ENCODE measurements at places on chromosomes 7 and 10.

DNA sequence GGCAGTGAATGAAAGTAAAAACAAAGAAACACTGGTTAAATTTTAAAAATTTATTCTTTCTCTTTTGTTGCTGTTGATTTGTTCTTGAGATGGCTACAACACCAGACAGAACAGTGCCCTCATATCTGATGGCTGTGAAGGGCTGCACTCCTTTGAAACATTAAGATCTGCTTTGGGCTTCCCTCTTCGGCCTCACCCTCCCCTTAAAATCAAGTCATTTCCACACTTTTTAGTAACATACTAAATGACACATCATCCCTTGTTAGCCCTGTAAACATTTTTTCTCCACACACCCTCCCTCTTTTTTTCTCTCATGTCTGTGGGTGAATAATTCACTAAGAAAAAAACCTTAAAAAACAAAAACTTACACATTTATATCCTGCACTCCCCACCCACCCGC, 16.4 kb downstream of the IRF5 start:
- DNase-seq, result no peak

GRCh38 chr7:45918556-45918955, 2.5 kb downstream of the IGFBP3 start:
- no peak for DNase-seq

- DNase-seq, result no peak
Observed at GRCh38 chr7:121186746-121187145, 142.1 kb upstream of the WNT16 start.

DNA sequence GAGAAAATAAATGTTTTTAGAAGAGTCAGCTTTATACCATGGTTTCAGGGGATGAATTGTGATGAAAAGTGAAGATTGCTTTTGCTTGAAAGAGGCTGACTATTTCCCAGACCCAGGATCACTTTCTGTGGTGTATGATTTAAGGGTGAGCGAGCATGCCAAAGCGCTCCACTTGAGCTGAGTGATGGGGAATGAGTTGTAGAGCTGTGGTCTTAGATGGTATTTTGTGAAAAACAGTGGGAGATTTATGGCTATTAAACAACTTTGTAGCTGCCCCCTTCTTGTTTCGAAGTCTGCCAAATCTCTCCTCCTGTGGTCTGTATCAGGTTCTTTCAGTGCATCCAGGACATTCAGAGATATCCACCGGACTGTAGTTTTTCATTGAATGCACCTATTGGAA, 888.2 kb downstream of the LRMDA start:
- DNase-seq, result peak; percentile 60

- peak; percentile 32 for DNase-seq
Observed at GRCh38 chr10:116112232-116113231, 160.5 kb downstream of the GFRA1 start.

GRCh38 chr7:40197527-40197926, 62.7 kb downstream of the SUGCT start:
- no peak for DNase-seq

GRCh38 chr10:12510501-12510941, 161.2 kb downstream of the CAMK1D start:
- DNase-seq, result peak; percentile 53

GRCh38 chr10:84820120-84820519, 491.7 kb downstream of the CCSER2 start:
- no peak for DNase-seq

DNA sequence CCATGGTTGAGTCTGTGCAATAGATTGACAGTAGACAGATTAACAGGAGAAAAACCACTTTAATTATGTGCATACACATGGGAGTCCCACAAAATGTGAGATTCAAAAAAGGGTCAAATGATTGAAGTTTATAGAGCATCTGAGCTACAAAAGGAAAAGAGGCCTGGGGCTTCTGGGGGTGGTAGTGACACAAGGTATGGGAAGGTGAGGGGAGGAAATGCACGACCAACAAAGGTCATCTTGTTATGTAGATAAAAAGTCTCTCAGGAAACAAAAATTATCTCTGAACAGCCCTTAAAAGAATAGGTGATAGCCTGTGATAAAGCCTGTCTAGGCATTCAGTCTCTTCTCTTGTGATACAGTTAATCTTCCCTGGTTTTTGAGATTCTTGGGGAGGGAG, 141.7 kb downstream of the SEC23IP start:
- no peak for DNase-seq

- DNase-seq, result no peak
Observed at GRCh38 chr7:64037095-64037494, 8.1 kb upstream of the ZNF727 start.

DNA sequence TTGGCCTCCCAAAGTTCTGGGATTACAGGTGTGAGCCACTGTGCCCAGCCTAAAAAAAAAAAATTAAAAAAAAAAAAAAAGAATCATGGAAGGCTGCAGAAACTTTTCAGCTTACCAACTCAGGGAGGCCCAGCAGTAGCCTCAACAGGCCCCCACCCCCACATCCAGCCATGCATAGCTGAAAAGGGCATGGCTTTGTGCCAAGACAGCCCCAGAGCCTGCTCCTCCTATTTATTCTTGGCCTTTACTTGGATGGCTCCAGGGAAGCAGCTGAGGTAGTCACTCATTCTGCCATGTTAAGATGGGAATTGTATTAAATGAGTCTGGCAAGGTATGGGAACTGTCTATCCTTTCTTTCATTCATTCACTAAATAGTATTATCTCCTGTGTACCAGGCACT, 13.7 kb upstream of the CNNM2 start:
- no peak for DNase-seq

- DNase-seq, result no peak
Observed at GRCh38 chr10:78320506-78320905, 286.8 kb downstream of the RPS24 start.

DNA sequence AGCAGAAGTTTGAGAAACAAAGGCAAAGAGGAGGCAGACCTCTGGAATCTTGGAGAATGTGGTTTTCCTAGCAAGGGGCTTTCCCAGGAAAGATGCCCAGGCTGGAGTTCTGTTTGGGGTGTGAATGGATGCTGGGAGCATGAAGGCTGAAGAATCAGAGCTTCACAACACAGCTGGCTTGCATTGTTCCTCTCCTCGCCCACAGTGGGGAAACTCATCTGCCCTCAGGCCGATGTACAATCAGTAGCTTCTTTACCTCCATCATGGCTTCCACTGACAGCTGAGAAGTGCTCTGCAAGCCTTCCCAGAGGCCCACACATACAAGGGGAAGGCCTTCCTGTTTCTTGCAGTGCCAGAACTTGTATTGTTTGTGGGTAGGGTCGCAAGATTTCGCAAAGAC, 90.8 kb upstream of the HECTD2 start:
- DNase-seq, result no peak

DNA sequence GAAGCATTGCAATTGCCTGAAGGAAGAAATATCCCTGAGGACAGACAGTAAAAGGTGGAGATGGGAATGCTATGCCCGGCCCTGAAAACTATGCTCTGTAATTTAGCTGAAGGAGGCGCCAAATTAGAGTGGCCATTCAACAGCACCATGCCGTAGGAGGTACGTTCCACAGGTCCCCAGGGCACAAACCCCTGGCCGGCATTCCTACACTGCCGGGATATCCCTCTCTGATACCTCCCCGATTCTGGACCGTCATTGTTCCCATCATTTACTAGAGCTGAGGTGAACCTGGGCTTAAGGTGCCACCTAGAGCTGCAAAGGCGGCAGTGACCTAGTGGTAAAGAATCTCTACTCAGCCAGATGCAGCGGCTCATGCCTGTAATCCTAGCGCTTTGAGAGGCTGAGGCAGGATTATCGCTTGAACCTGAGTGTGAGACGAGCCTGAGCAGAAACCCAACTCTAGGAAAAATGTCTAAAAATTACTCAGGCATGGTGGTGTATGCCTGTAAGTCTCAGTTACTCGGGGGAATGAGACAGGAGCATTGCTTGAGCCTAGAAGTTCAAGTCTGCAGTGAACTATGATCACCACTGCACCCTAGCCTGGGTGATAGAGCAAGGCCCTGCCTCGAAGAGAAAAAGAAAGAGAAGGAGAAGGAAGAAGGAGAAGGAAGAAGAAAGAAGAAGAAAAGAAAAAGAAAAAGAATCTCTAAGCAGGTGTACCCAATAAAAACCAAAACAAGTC, 53.0 kb upstream of the TNKS2 start:
- DNase-seq, result peak; percentile 22

DNA sequence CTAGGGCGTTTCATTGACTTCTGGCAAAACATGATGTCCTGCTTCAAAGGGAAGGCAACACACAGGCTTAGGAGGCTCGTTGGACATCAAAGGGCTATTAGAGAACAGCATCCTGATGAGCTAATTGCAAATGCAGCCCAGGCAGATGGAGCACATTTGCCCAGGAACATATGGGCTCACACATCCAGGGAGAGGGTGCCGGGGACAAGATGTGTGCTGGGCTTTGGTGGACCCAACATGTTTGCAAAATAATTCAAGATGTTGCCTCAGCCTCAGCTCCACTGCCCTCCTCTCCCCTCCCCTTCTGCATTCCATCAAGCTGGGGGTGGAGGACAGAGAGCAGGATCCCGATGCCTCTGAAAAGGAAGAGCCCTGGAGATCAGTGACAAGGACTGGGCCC, 217.1 kb upstream of the ZMIZ1 start:
- DNase-seq, result peak; percentile 89

- no peak for DNase-seq
Observed at GRCh38 chr10:60175441-60175971, 214.2 kb downstream of the ANK3 start.

DNA sequence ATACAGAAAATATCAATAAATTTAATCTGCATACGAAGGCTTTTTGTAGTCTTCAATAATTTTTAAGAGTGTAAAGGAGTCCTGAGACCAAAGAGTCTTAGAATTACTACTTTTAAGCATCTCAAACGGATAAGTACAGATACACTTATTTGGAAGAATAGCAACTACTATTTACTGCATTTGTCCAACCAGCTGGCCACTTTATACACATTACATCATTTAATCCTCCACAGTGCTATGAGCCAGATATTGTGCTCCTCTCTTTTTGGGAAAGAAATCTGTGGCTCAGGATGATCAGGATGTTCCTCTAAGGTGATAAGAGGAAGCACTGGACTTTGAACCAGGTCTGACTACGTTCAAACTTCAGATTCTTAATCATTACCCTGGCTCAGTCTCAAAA, 588.6 kb upstream of the LRRTM3 start:
- no peak for DNase-seq

DNA sequence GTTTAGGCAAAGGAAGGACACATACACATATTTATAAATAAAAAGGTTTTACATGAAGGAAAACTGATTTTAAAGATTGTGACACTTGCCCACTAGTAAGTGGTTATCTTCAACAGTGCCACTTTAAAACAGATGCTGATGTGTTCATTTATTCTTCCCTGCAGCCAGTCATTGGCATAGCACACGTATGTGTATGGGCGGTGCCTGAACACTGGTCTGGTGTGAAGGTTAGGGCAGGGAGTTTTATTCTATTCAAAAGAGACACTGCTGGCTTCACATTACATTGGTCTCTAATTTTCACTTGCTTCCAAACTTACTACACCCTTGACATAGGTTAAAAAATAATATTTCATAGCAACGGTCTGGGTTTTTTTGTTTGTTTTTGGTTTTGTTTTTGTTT, 57.9 kb downstream of the NOD1 start:
- DNase-seq, result no peak

DNA sequence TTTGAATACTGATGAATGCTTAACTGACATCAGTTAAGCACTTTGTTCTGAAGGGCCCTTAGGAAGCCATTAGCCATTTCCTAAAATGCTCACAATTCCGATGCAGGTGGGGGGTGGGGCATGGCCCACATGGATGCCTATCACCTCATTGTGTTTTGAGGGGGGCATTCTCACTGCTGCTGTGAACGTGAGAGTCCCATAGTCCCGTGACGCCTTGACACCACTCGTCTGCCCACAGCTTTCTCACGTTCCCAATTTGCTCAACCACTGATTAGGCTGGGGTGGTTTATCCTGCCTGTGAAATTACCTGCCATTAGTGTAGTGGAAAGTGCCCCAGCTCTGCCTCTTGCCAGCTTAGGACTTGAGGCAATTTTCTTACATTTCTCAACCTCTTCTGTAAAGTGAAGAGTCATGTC, 31.9 kb downstream of the DUSP5 start:
- DNase-seq, result no peak

GRCh38 chr10:49408519-49409306, 12.8 kb upstream of the DRGX start:
- no peak for DNase-seq

GRCh38 chr10:4867520-4868356, 41.7 kb downstream of the AKR1E2 start:
- no peak for DNase-seq

DNA sequence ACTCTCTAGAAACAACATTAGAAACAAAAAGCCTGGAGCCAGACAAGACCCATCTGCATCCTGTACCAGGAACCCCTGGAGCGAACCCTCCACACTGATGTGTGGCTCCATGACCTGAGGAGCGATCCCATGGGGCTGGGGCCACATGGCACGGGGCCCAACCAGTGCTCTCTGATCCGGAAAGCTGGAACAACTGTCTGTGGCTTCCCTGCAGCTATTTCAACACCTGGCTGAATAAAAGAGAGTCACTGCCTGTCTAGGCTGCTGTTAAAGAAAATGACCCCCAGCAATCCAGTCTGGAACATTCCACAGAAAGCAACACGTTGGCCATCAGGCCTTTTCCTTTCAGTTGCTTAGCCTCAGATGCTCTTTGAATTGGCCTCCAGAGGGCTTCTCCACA, 20.9 kb downstream of the UROS start:
- DNase-seq, result no peak

- DNase-seq, result no peak
Observed at GRCh38 chr7:144497282-144497681, 93.8 kb upstream of the NOBOX start.

GRCh38 chr10:112912410-112912928, 37.6 kb upstream of the TCF7L2 start:
- no peak for DNase-seq

Data from fibroblast of skin of scalp (primary cell).